ENCODE measurements at places on chromosomes 1 and 21.
A peak's percentile ranks its signal among the peaks of the same experiment; 100 is the strongest.

- no peak for DNase-seq
These were observed 12.8 kb downstream of the KCNJ15 start for GRCh38 chr21:38269576-38269936.

- no peak for DNase-seq
These were observed 21.5 kb downstream of the DHX9 start for GRCh38 chr1:182860658-182861057.

GRCh38 chr21:36456729-36457414, 23.1 kb downstream of the CLDN14 start:
- DNase-seq: no peak

DNA sequence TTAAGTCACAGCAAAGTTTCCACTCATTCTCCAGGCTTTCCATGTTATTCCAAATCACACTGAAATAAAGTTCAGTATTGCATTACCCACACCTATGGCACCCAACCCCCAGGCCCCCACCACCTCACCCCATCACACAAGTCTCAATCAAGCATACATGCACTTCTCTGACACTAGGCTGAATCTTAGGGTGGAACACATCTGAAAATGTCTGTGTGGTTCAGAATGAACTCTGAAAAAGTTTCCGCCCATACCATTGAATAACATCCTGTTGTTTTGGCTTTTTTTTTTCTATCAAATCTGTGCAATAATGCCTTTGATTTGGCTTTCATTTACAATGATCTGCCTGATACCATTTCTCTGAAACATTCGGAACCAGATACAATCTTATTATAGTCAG, 25.8 kb upstream of the LRRC8C start:
- DNase-seq: peak; percentile 55

GRCh38 chr1:110112656-110113055, 413 bp downstream of the UBL4B start:
- DNase-seq: no peak

DNA sequence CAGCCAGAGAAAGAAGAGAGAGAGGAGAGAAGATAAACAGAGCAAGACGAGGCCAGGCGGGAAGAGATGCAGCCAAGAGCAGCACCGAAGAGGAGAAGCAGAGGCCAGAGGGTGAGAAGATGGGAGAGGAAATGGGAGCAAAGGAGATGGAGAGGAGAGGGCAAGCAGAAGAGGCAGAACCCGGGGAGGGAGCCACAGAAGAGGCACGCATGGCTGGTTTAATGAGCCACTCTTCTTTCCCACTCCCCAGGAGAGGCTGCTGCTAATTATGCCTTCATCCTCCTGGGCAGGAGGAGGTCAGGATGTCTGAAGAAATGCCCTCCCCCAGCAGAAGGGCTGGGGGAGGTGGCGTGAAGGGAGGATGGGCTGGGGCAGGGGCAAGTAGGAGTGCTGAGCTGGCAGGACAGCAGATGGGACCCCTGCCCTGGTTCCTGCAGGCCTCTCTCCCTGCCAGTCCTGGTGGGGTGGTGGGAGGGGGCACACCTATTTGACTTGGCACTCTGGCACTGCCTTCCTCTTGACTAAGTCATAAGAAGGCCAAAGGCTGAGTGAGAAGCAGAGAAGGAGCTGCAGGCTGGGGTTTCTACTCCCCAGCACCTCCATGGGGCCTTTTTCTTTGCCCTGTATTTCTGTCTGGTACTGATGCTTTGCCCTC, 32.3 kb downstream of the KIRREL1 start:
- no peak for DNase-seq

DNA sequence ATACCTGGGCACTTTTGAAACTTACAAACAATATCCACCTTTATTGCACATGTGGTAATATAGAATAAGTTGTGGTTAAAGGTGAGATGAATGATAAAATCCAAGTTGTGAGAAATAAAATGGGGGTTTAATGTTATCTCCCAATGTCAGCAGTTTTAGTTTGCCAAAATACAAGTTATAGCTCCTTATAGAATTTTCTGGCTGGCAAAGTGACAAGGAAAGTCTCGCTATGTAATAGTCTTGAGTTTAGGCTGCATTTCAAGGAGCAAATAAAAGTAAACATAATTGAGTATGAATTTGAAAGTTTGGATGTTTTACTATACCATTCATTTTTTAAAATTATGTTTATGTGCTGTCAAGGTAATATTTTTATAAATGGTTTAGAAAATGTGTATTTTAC, 15.0 kb upstream of the NEXN start:
- no peak for DNase-seq

All from stimulated activated CD4-positive, alpha-beta T cell treated with anti-CD3 and anti-CD28 coated beads, Interleukin-4, amount 100 ng/mL, for 24 hours (primary cell).